Left lung (tissue), 14 donors: ENCODE measurements at places on chromosomes 13 and 19. TPM values are rescaled to one million over a fixed set of nuclear protein-coding genes. Genes with fewer than 3 reads are reported as not detected.

Gene MCEMP1
- total RNA-seq = 112 TPM

Gene USE1
- total RNA-seq = 25.6 TPM

Gene JSRP1
- 0.65 TPM for total RNA-seq

Gene CD33
- 26.4 TPM for total RNA-seq

Gene KCTD4
- total RNA-seq = not detected

Gene CEACAM5
- total RNA-seq = 31.1 TPM

Gene KHSRP
- 173 TPM for total RNA-seq

Gene ZNF324B
- total RNA-seq = 7.0 TPM

Gene FOXA3
- total RNA-seq = 1.6 TPM

Gene ZNF491
- total RNA-seq = 4.1 TPM

Gene PTOV1
- total RNA-seq = 133 TPM

Gene EXOC3L2
- total RNA-seq = 3.2 TPM

Gene TMEM59L
- total RNA-seq = 4.9 TPM

Gene RAB3D
- 65.4 TPM for total RNA-seq

Gene PSG7
- total RNA-seq = not detected

Gene TEX26
- 0.47 TPM for total RNA-seq

Gene DOCK6
- total RNA-seq = 97.9 TPM

Gene ZFP36
- total RNA-seq = 172 TPM

Gene ZNF415
- 8.4 TPM for total RNA-seq

Gene SULT2B1
- 2.8 TPM for total RNA-seq

Gene LYPD4
- total RNA-seq = not detected

Gene ZNF578
- 2.3 TPM for total RNA-seq

Gene LILRA5
- total RNA-seq = 52.8 TPM

Gene PLVAP
- total RNA-seq = 21.9 TPM

Gene TNNT1
- total RNA-seq = 1.6 TPM

Gene PEAK3
- total RNA-seq = 1.0 TPM

Gene COX7A1
- 64.9 TPM for total RNA-seq

Gene MIPEP
- total RNA-seq = 26.2 TPM
